ENCODE measurements at places on chromosomes 5 and 9. TPM values are rescaled to one million over a fixed set of nuclear protein-coding genes. Genes with fewer than 3 reads are reported as not detected.

- DNase-seq = no peak
These were observed 274.2 kb upstream of the DAB2 start for GRCh38 chr5:39698838-39699560.

DNA sequence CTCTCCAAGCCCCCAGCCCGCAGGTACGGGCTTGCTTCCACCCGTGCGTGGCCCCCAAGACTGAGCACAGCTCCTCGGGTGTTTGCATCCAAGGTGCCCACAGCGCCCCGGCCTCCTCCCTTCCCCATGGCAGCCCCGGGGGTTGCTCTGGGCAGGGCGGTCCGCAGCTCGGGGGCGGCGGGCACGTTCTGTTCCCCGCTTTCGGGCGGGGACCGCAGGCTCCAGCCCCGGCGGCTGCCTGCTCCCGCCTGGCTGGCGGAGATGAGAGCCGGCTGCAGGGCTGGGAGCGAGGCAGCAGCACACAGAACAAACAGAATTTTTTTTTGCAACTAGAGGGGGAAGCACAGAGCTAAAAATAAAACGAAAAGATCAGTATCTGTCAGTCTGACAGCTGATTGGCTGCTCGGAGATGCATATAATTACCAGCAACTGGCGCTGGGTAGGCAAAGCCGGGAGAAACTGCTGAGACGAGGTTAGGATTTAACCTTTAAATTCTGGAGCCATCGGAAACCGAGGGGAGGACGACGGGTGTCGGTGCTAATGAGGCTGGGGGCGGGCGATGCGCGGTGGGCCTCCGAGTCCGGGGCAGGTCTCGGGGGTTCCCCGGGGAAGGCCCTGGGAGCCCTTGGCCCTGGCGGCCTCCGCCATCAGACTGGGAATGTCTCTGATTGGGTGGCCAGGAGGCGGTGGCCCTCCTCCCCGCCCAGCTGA, 142.7 kb upstream of the IER5L start:
- DNase-seq = no peak

- no peak for DNase-seq
These were observed 212.4 kb downstream of the RFK start for GRCh38 chr9:76181781-76182180.

DNA sequence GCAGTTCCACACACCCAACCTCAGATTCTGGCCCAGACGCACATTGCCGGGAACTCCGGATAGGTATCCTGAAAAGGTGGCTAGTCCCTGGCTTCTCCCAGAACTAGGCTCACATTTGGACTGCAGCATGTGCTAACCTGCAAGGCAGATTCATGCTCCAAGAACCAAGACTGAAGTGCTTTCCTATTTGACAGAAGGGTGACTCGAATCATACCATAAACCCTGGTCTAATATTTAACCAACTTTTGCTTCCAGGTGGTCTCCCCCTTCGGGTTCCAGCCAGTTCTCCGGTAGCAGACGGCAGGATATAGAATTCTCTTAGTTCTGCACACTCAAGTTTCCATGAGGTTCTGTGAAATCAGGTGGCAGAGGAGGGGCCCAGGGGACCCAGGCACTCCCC, 7.6 kb downstream of the PTGES start:
- no peak for DNase-seq

GRCh38 chr9:116900543-116900942, 213.4 kb downstream of the TRIM32 start:
- DNase-seq = no peak

DNA sequence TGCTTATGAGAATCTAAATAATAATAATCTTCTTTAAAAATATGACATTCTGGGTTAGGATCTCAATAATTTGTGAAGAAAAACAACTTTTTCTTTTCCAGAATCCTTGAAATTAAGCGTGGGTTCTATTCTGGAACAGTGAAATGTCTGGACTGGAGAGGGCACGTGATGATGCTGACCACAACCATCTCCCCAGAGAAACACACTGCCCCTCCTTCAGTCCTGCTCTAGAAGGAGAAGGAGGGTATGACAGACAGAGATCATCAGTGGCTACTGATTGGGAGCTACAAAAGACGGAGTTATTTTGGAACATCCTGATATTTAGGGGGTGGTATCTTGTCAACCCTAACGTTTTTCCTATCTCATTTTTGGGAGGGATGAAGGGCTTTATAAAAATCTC, 40.2 kb downstream of the MEF2C start:
- no peak for DNase-seq

DNA sequence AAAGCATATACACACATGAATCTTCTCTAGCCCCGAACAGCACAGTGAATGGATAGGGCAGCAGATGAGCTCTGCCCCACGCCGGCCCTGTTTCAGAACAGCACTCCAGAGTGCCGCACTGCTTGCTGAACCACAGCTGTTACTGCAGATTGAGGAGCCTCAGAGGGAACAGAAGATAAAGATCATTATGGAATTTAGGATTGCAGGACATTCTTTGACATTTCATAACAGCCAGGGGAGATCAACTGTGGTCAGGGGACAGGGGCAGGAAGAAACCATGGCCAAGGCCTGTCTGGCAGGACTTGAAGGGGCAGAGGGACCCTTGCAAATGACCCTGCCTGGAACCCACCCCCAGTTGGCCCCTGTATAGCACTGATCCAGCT, 20.6 kb downstream of the IRF1 start:
- no peak for DNase-seq

GRCh38 chr9:4197548-4197947, 102.3 kb downstream of the GLIS3 start:
- DNase-seq = no peak

- peak; percentile 47 for DNase-seq
These were observed 51.0 kb upstream of the IL17B start for GRCh38 chr5:149429839-149430721.

- DNase-seq = no peak
These were observed 270.1 kb downstream of the HSPA4 start for GRCh38 chr5:133321833-133322420.

- DNase-seq = peak; percentile 22
These were observed at the start of gene PLCXD3 for GRCh38 chr5:41510176-41510831. TSS of gene PLCXD3 (minus strand) at chr5:41510601. CDS start at chr5:41510526, 75 bp downstream.

DNA sequence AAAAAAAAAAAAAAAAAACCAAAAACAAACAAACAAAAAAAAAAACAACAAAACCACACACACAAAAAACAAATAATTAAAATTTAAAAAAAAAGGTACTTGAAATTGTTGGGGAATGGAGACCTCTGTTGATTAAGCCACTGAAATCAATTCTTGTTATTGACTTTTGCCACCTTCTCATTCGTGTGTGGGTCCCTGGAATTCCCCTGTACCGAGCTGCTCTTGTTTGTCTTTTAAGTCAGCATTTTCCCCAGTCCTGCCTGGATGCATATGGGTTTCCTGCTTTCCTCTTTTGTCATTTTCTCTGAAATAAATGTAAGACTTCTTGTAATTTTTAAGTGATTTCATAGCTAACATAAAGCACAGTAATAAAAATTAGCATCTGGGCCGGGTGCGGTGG, 45.5 kb downstream of the GPBP1 start:
- DNase-seq = no peak

PCDHB5 gene
- 0.66 TPM for total RNA-seq

SCGB3A2 gene
- total RNA-seq = not detected

LHX2 gene
- total RNA-seq = 0.10 TPM

GAS1 gene
- 0.74 TPM for total RNA-seq

TAF9 gene
- 60.2 TPM for total RNA-seq

DAB2IP gene
- total RNA-seq = 130 TPM

SHB gene
- total RNA-seq = 24.0 TPM

ATOSB gene
- total RNA-seq = 44.6 TPM
